ENCODE measurements at places on chromosomes 13 and 19.

- DNase-seq = no peak
Observed at GRCh38 chr13:27788271-27788670, 4.0 kb upstream of the GSX1 start.

DNA sequence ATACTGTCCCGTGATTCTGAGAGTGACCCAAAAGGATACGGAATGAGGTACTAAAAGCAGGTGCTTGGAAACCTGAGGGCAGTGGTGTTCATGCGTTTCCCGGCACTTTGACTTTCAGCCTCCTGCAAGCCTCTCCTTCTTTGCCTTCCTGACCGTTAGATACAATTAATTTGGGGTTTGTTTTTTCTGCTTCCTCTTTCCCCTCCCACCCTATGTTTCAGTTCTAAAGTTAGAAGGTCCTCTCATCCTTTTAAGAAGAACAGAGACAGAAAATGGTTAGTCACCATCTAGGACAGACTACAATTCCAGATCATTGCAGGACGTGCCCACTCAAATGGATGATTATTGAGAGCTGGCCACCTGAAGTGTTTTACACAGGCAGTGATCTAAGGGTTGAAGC, 1.8 kb upstream of the LILRB4 start:
- DNase-seq = no peak

DNA sequence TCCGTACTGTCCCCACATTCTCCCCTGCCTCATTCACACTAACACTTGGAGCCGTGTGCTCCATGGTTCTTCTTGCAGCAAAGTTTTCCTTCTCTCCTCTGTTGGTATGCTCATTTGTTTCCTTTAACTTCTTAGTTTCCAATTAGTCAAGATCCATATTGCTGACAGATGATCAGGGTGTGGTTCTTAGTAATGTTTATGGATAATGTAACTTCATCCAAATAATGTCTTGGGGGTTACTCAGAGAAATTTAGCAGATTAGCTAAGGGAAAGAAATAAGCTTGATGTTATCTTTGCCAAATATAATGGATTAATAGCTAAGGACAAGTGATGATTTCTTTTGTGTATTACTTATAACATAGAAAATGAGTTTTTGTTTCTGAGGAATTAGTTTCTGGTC, 174.4 kb downstream of the NUFIP1 start:
- no peak for DNase-seq

DNA sequence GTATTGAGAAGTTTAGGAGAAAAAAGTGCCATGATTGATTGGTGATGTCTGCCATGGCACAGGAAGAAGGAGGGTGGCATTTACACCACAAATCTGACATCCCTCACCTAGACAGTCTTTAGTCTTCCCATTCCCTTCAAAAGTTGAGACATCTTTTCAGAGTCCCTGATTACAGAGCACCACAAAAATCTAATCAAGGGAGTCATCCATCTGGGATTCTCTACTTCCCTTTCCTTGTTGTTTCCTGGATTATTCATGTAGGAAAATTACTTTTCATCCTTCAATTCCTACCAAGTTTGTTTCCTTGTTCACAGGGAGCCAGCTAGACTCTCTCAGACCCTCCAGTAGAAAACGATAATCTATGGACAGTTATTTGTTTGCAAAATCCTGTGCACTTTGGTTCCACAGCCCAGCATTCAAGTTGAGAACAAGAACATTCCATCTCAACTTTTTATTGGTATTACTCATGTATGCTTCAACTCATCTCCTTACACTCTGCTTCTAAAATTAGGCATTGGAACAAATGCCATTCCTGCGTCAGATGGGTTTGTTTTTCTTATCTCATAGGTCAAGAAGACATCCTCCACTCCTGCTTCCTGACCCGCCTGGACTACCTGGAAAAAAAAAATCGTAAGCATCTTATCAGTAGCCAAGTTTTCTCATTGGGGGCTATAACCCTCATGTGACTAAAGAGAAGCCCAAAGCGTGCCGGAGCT, 259.9 kb downstream of the FOXO1 start:
- DNase-seq = peak; percentile 85

- DNase-seq = peak; percentile 45
Observed at GRCh38 chr13:39370554-39370953, 232.4 kb downstream of the LHFPL6 start.

GRCh38 chr13:29125191-29125933, 305.2 kb downstream of the MTUS2 start:
- no peak for DNase-seq

Data from cardiac fibroblast (primary cell).